NCI-H2081 (cell line): ENCODE measurements at places on chromosomes 2 and 18.

DNA sequence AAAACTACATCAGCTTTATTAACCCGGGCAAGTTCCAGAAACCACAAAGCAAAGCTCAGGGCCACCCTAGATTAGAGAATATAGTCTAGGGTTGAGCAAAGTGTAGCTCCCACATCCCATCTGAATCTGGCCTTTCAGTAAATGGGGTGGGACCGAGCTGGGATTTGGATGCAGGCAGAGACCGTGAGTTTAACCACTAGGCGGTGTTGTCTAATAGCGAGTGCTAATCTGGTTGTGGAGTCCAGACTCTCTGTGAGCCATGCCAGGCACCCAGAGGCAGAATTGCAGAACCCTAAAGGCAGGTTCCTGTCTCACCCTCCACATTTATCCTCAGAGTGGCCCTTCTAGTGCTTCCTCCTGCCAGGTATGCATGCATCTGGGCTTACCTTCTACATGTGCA is 435.9 kb downstream of the TSN start:
- DNase-seq = peak; percentile 44

- DNase-seq = no peak
Measured at GRCh38 chr18:37309059-37309458, 256.5 kb downstream of the CELF4 start.

DNA sequence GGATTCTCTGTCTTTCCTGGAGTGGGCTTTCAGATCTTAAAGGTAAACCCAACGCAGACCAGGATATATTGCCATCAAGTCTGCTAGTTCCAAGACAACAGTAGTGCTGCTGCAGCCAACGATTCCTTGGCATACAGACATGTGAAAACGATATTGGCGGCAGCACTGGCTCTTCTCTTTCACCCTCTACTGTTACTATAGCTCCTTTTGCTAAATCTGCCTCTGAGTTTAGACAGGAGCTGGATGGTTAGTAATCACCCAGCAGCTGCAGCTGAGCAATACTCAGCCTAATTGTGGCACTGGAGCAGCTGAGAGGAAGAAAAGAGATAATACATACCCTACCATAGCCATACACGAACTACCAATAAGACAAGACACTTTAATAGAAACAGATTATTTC is 4.0 kb downstream of the YES1 start:
- peak; percentile 5 for DNase-seq

GRCh38 chr2:240429872-240430491 is 5.5 kb upstream of the GPC1 start:
- no peak for DNase-seq

- no peak for DNase-seq
Measured at GRCh38 chr2:172673056-172673683, 62.5 kb upstream of the RAPGEF4 start.

DNA sequence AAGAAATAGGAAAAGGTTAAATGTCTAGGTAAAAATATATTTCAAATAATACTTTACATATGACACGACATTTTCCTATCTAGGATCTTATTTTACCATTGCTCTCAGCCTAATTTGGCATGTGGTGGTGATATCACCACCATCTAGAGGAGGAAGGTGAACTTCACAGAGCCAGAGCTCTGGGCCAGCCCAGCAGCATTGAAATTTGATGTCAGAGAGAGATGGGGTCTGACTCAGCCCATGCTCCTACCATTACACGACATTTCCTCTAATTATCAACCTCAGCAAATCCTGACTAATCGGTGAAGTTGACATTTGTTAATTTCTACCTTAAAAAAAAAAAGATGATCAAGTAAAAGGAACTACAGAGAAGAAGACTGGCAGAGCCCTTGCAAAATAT is 42.3 kb downstream of the LRRTM4 start:
- no peak for DNase-seq

DNA sequence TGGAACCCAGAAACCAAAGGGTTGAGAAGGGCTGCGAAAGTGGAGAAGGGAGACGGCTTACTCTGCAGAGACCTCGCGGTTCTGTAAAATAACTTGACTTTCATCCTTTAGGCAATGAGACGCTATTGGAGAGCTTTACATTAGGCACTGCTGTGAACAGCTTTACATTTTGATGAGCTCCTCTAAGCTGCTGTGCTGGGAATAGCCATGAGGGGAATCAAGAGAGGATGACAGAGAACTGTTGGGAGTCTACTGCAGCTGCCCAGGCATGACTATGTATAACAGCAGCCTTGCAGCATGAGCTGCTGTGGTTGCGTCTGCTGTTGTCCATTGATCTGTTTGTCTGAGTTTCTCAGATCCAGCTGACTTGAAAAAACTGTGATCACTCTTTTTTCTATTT is 310.8 kb upstream of the MAP2 start:
- no peak for DNase-seq

DNA sequence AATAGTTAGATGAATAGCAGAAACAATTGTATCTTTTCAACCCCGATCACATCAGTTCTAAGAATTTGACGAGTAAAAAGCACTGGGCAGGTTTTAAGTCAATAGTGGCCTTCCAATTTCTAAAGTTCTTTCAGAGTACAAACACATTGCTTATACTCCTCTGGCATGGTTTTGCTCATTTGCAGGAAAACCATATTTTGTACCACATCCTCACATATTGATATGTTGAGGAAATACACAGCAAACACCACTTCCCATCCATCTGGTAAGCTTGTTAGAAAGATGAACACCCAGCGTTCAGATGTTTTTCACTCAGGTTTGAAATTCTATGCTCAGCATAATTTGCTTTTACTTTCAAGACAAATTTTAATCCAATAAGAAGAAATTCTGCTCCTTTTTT is 344.6 kb upstream of the ACVR2A start:
- no peak for DNase-seq

DNA sequence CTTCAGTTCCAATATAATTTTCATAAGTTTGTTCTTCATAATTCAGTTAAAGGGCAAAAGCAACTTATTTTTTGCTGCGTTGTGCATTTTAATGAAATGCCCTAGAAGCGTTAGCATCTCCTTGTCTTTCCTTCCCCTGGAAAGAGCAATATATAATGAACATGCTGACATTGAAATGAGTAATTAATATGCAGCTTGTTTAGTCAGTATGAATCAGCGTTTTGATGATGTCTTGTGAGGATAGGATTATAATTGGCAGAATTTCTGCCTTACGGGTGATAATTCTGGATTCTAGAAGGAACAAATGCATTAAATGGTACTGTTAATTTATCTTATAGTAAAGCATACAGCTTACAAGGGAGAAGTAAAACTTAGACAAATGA is 152.3 kb upstream of the MMADHC start:
- DNase-seq = no peak

- no peak for DNase-seq
Measured at GRCh38 chr2:157359628-157360027, 34.0 kb upstream of the ERMN start.

DNA sequence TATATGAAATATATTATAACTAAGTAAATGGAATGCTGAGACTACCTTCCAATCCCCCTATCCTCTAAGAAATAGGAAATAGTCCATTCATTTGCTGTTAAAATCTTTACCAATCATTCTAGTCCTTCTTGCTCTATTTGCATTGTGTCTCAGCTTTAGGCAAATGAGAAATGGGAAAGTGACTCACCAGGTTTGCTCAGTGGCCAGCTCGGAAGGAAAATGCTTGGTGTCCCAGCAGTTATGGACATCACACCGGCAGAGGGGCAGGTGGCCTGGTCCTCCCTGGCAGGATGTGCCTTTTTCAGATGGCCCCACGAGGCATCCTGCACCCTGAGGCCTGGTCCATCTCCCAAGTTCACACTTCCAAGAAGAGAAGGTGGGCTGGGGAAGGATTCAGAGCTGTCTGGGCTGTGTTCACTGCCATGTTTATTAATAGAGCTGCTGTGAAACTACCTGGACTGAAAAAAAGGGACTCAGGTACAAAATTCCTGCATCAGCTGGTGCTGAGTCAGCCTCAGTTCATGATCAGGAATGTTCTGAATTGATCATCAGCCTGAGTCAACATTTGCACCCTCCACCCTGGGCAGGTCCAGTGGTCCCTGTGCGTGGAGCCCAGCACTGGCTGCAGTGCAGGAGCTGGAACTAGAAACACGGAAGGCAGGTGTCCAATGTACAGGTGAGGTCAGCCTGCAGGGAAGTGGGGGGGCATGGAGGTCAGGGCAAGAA is 60.1 kb upstream of the ARL4C start:
- no peak for DNase-seq

- no peak for DNase-seq
Measured at GRCh38 chr18:61628085-61628484, 264.7 kb downstream of the RNF152 start.

DNA sequence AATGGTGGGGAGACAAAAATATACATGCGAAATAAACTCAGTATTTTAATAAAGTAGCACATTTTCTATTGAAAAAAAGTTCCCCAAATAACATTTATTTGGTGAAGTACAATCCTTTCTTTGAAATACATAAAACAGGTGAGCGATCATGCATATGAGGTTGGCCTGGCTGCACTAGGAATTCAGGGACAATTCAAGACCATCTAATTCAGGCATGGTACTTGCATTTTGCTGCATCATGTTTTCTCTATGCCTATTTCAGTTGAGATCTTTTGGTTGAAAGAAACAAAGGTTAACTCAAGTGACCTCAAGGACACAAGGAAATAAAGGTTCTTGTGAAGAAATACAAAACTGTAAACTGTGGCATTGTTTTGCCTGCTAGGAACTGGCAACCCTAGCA is 19.8 kb upstream of the TAF4B start:
- DNase-seq = no peak

DNA sequence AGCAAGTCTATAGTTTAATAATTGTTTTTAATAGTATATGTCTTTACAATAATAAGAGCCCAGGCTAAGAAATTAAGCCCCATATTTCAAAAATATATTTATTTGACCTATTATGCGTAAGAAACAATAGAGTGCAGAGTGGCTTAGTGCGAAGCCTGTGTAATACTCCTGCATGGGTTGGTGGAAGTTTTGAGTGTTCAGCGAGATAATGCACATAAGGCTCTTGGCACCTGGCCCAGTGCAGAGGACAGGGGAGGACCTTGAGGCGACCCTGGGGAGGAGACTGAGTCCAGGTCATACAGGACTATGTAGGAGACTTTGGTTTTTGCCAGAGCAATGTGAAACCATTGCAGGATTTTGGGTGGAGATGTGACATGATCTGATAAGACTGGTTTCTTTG is 132.4 kb upstream of the ST6GAL2 start:
- no peak for DNase-seq

- DNase-seq = no peak
Measured at GRCh38 chr2:218125095-218125494, 733 bp upstream of the CXCR2 start.

DNA sequence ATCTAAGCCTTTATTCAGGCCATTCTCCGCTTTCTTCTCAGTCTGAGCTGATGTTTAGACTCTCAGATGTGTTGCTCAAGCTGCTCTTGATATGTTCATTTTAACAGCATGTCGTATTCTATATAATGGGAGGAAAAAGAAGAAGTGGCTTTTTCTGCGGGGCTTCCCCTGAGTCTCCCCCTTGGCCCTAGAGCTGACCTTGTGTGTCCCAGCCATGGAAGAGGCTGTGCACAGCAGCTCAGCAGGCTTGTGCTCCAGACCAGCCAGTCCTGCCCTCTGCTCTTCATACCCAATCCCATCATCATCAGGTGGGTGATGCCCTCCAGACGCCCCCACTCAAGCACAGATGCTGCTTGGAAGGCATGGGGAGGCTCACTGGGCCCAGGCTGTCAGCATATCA is 155.1 kb upstream of the CELF4 start:
- DNase-seq = no peak

DNA sequence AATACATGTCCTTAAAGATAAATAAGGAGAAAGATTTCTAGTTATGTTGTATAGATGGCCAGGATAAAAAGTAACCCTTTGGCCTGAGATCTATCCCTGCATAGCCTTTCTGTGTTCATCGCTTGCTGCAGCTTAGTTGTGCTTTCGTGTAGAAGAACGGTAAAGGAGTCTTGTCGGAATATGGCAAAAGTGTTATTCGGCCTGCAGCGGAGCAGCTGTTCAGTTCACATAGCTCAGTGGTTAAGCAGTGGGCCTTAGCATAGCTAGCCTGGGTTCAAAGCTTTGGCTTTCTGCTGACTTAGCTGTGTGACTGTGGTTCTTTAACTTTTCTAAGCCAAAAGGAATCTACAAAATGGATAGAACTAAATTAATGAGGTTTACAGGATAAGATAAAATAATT is 55.4 kb downstream of the MALT1 start:
- no peak for DNase-seq

DNA sequence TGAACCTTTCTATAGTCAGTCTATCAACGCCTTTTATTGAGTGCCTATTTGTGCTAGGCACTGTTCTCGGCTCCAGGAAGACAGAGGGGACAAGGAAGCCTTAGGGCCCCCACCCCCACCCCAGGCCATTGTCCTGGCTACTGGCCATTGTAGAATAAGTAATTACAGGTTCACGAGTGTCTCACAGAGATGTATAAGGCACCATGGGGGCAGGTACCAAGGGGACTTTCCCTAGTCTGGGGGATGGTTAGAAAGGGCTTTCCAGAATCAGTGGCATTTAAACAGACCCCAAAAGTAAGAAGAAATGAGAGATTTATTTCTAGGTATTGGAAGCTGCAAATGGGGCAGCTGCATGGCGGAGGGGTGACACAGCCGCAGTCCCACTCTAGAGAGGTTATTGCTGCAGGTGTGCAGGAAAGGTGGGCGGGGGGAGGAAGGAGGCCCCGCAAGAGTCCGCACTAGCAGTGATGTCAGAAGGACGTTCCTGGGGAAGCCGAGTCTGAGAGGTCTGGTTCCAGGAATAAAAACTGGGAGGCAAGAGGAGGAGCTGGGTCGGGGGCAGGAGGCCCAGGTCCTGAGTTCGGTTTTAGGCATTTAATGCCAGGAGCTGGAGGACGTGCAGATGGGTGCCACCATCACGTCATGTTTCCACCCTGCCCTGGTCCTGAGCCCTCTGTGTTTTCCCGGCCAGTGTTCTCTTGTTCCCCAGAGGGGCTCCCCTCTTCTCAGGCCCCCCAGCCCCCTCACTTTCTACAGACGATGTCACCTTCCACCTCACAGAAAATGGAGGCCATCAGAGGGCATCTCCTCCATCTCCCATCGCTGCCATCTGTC is 30.5 kb downstream of the FOSL2 start:
- no peak for DNase-seq

DNA sequence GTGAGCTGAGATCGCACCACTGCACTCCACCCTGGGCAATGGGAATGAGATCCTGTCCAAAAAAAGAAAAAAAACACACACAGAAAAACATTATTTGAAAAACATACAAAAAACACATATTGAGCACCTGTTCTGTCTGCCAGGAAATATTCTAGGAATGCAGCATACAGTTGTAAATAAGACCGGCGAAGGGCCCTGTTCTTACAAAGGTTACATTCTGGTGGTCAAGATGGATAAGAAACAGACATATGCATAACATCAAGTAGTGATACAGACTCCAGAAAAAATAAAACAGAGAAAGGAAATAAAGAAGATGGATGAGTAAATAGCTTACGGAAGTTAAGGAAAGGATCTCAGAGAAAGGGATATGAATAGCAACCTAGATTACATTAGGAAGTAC is 159.8 kb downstream of the GALNT3 start:
- no peak for DNase-seq

GRCh38 chr18:21012308-21012707 is 99.3 kb downstream of the ROCK1 start:
- DNase-seq = no peak
